GM04504 (cell line): ENCODE measurements at places on chromosomes 12 and 14.

- DNase-seq, result no peak
These were observed 246.0 kb downstream of the BMP4 start for GRCh38 chr14:53710615-53711014.

DNA sequence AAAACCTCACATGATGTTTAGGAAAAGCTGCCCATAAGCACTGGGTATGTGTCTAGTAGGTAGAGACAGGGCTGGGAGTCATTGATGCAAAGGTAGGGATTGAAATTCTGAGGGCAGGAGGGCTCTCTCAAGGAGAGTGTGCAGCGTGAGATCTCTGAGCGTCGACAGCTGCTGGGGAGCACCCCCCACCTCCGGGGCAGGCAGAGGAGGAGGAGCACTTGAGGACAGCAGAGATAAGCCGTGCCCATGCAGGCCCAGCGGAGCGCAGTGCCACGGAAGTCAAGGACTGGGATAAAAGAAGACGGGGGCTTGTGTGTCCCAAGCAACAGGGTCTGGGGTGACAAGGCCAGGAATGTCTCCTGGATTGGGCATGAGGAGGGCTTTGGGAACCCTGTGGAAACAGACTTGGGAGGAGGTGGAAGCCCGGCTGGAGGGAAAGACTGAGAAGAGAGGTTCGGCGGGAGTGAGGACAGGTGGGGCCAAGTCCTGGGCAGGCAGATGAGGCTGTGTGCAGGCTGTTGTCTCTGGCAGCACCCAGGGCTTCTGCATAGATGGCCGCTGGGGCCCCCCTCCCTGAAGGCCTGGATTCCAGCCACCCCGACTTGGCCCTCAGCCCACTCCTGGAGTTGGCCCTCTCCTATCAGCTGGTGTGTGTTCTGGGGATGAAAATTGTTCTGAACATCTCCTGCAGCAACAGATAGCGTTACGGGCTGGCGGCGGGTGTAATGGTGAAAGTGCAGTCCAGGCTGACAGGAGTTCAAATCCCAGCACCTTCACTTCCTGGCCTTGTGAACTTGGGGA is 1.9 kb downstream of the CACNA2D4 start:
- no peak for DNase-seq

GRCh38 chr14:26255213-26255612 is 342.6 kb downstream of the NOVA1 start:
- no peak for DNase-seq

GRCh38 chr14:38243696-38244240 is 12.1 kb downstream of the CLEC14A start:
- DNase-seq, result no peak

- DNase-seq, result no peak
These were observed 19.3 kb downstream of the CHD8 start for GRCh38 chr14:21436567-21437062.

- no peak for DNase-seq
These were observed 163.3 kb downstream of the ETV6 start for GRCh38 chr12:11812586-11813437.

- no peak for DNase-seq
These were observed 2.5 kb downstream of the LPCAT3 start for GRCh38 chr12:7015555-7016370.

GRCh38 chr14:55136241-55136640 is 7.2 kb downstream of the LGALS3 start:
- no peak for DNase-seq

GRCh38 chr12:131862084-131862441 is 32.4 kb upstream of the ULK1 start:
- DNase-seq, result no peak

GRCh38 chr14:104361921-104362681 is 217.5 kb upstream of the C14orf180 start:
- no peak for DNase-seq

- DNase-seq, result no peak
These were observed 144.5 kb downstream of the PHETA1 start for GRCh38 chr12:111224186-111225066.

- no peak for DNase-seq
These were observed 888 bp upstream of the EEA1 start for GRCh38 chr12:92929983-92930382.
